ENCODE measurements at places on chromosomes 12 and 14.

DNA sequence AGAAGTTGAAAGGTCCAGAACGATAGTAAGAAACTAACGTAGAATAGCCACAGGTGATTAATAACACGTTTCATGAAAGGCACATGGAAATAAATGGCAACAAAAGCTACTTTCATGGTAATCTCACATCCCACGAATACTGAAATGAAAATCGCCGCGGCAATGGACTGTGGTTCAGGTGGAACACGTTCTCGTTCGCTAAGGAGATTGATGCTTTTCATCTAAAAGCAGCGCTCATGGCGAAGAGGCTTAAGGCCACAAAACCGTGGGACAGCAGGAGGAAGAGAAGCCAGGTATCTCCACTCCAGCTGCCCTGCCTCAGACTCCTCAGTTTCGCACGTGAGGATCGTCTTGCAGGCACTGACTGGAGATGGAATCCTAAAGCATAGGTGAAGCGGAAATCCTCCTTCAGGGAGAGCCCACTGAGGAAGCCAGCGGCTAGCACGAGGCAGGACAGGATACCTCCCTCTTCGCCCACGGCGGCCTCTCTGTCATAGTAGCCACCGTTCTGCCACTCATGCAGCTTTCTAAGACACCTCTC is 696 bp upstream of the GPHN start:
- DNase-seq = no peak

GRCh38 chr12:93663729-93664084 is 13.5 kb upstream of the CRADD start:
- no peak for DNase-seq

- DNase-seq = no peak
Measured at GRCh38 chr14:63962906-63963305, 110.1 kb downstream of the SYNE2 start.

DNA sequence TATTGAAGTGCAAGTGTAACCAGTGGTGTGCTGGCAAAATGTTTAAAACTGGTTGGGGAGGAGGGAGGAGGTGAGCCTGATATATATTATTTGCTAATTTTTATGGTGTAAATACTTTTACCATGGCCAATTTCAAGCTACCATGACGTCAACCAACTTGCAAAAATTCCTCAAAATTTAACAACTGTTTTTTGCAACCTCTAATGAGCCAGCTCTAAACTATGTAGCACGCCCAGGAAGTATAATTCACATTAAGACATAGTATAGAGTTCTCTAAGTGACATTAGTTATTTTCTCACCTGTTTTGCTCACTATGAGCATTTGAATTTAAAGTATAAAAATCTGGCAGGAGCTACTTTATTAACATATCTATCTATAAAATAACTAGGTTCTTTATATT is 41.4 kb downstream of the ATL1 start:
- no peak for DNase-seq

DNA sequence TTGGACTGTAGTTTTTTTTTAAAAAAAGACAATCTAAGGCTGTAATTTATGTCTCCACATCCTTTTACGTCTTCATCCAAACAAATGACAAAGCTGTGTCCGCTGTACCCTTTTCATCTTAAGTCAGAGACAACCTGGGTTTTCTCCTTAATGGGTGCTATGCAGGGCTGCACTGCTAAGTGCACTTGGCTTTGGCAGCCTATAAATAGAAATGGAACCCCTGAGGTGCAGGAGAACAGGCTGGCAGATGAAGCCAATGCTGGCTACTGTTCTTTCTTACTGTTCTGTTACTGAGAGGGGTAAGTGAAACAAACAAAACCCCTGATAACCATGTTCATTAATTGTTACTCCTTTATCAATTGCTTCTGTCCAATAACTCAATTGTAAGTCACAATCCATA is 47.1 kb upstream of the KICS2 start:
- DNase-seq = no peak

- DNase-seq = no peak
Measured at GRCh38 chr12:7271893-7272514, 31.9 kb upstream of the ACSM4 start.

GRCh38 chr12:42846782-42847181 is 257.2 kb upstream of the PRICKLE1 start:
- no peak for DNase-seq

DNA sequence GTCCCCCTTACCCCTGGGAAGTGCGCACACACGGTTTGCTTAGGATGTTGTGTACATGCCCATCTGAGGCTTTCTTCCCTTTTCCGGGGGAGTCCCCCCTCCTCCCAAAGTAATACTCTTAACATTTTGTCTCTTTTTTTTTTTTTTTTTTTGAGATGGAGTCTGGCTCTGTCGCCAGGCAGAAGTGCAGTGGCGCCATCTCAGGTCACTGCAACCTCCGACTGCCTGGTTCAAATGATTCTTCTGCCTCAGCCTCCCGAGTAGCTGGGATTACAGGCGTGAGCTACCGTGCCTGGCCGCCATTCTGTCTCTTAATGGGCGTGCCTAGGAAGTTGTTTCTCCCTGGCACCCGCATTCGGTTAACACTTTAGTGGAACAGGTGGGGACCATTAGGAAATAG is 4.5 kb upstream of the GMFB start:
- DNase-seq = no peak

DNA sequence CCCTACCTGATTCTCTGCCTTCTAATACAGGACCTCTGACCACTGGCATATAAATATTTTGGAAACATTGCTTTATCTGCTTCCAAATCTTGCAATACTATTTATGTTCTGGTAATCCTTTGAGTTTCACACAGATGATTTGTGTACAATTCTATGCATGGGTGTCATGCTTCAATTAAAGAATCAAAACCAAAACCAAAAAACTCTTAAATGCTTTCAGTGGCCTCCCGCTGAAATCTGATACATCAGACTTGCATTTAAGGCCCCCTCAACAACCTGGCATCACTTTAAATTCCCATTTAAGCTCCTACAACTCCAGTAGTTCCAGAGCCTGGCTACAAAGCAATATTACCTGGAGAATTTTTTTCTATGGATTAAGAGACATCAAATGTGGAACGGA is 221.7 kb upstream of the NAV3 start:
- no peak for DNase-seq

GRCh38 chr14:76498463-76498935 is 122.6 kb downstream of the ESRRB start:
- DNase-seq = no peak

GRCh38 chr12:109714141-109714912 is 702 bp downstream of the FAM222A start:
- DNase-seq = peak; percentile 95

DNA sequence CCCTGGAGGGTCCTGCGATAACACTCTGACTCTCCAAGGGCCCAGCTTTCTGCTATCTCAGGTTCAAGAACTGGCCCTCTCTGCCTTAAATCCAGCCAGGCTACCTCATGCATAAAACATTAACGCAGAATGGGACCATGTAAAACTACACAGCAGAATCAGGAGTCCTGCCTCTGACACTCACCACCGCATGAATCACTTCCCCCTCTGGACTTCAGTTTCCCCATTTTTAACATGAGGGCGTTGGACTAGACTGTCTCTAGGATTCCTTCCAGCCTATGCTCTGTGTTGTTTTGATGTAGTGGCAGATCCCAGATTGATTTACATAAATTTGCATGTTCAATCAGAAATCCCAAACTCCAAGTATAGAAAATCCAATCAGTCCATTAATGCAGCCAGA is 3.3 kb downstream of the NCKAP5L start:
- no peak for DNase-seq

- no peak for DNase-seq
Measured at GRCh38 chr14:34496007-34496678, 34.1 kb upstream of the SPTSSA start.

- DNase-seq = no peak
Measured at GRCh38 chr12:101045486-101046464, 164.3 kb downstream of the SLC5A8 start.

DNA sequence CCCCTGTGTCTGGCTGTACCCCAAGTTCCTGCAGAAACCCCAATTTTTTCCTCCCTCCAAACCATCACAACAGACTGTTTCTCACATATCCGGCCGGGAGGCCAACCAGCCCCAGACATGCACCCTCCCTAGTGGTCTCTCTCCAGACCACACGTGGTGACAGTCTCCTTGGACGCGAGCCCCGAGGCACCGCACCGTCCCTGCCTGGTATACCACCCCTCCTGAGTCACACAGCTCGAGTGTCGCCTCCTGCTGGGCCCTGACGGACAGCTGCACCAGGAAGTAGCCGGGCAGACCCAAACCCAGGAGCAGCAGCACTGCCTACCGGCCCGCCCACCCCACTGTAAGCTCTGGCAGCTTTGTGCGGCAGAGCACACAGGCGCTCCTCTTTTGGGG is 97.4 kb downstream of the RFLNA start:
- peak; percentile 93 for DNase-seq

GRCh38 chr12:125340791-125341190 is 275.6 kb downstream of the AACS start:
- DNase-seq = no peak

- DNase-seq = no peak
Measured at GRCh38 chr12:2756756-2757155, 38.0 kb upstream of the FKBP4 start.

GRCh38 chr12:62799126-62799736 is 135.7 kb downstream of the PPM1H start:
- DNase-seq = peak; percentile 80

GRCh38 chr14:98951521-98952152 is 320.4 kb downstream of the BCL11B start:
- no peak for DNase-seq

DNA sequence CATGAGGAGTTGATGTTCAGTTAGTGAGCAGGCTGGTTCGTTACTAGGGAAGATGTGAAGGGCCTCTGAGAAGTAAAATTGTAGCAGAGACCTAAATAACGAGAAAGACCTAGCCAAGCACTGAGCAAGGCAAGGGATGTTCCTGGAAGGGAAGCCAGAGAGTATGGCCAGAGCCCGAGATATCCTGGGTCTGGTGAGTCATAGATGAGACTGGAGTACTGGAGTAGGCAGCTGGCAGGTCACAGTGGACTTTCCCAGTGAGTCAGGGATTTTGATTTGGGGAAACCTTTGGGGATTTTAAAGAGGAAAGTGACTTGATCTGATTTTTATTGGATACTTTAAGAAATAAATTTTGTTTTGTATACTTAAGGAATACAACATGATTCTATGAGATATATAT is 369.0 kb downstream of the DIO2 start:
- no peak for DNase-seq
